ENCODE measurements at places on chromosomes 1 and 21.

GRCh38 chr1:14404862-14405301, 193.6 kb upstream of the KAZN start:
- DNase-seq = no peak

DNA sequence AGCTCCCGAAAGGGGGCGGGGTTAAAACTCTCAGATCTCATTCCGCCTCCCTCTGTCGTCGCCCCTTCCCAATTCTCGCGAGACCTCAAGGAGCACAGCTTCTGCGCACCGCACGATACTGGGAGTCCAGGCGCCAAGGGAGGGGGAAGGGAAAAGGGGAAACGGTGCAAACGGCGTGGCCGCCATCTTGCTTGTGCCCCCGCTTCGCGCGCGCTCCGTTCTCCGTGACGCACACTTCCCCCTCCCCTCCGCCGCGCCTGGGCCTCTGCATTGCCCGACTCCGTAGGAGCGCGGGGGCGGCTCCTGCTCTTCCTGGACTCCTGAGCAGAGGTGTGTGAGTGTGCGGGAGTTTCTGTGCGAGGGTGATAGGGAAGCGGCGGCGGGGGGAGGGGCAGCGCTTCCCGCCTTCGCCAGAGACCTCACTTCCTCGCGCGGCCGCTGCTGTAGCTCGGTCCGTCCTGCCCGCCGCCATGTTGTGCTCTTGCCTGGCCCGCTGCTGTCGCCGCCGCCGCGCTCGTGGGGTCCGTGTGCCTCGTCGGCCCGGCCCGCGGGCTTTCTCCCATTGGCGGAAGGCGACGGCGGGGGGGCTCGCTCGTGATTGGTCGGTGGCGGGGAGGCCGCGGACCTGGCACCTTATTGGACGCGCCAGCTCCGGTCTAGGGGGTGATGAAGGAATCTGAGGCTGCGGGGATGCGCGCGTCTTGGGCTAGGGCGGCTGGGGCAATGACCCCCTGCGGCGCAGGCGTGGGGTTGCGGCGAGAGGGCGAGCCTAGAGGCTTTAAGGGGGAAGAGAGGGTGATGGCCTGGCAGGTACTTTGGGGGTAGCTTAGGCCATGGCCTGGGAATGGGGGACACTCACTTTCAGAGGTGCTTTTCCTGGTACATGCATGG, at the start of gene NFYC:
Gene NFYC (plus strand): TSS at position 167 of the 891 bp plus-strand sequence. CDS start 47,140 bp downstream, outside the sequence.
- peak; percentile 96 for DNase-seq

DNA sequence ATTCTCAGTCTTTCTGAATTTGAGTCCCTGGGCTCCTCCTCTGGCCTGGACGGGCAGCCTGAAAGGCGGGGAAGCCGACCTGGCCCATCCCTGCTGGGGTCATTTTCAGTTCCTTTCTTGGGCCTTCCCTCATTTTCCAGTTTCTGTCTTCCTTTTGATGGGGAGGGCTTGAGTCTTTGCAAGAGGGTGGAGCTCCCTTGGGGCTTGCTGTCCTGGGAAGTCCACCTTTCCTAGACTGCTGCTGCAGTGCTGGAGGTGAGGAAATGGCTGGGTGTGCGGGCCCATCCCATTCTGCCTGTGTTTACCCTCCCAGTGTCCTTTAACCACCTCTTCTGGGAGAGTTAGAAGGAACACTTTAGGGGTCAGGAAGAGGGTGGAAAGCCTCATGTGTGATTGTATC, 40.4 kb upstream of the SYNC start:
- no peak for DNase-seq

GRCh38 chr1:90508376-90509167, 208.5 kb downstream of the BARHL2 start:
- no peak for DNase-seq

DNA sequence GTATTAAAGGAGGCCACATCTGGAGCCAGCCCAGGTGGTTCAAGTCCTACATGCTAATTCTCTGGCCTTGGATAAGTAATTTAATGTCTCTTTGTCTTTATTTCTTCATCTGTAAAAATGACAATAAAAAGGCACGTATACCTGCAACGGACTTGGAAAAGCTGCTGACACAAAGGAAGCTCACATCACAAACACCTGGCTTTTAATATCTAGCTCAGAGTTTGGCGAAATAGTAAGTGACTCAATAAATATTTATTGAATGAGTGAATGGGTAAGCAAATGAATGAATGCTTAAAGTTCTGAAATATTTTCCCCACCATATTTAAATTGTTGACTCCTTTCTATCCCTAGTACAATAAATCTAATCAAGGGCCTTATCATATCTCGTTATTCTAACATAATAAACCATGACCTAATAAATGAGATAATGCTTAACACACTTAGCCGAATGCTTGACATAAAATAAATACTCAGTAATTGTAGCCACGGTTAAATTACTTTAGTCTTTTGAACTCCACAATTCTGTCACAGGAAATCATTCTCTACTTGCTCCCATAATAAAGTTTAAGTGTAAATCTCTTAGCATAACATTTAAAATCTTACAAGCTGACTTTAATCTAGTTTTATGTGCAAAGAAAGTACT, 74.7 kb upstream of the PALMD start:
- no peak for DNase-seq

DNA sequence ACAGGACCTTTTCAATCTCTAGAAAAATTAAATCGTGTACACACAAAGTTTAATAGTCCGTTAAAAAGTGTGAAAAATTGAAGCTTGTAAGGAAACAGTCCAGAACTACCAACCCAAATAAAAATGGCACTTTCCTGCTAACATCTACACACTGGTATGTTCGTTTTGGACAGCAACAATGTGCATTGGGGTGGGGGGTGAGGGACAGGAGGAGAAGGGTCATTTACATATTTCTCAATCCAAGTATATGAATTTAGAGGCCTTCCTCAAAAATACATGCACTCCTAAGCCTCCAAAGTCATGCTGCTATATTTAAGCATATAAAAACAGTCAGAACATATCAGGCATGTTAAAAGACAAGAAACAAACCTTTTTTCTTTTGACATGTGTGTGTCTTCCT, 2.5 kb downstream of the PPP1R15B start:
- no peak for DNase-seq

GRCh38 chr1:231188072-231188471, 26.2 kb downstream of the TRIM67 start:
- no peak for DNase-seq

GRCh38 chr1:155729031-155729898, 40.4 kb downstream of the DAP3 start:
- peak; percentile 30 for DNase-seq

DNA sequence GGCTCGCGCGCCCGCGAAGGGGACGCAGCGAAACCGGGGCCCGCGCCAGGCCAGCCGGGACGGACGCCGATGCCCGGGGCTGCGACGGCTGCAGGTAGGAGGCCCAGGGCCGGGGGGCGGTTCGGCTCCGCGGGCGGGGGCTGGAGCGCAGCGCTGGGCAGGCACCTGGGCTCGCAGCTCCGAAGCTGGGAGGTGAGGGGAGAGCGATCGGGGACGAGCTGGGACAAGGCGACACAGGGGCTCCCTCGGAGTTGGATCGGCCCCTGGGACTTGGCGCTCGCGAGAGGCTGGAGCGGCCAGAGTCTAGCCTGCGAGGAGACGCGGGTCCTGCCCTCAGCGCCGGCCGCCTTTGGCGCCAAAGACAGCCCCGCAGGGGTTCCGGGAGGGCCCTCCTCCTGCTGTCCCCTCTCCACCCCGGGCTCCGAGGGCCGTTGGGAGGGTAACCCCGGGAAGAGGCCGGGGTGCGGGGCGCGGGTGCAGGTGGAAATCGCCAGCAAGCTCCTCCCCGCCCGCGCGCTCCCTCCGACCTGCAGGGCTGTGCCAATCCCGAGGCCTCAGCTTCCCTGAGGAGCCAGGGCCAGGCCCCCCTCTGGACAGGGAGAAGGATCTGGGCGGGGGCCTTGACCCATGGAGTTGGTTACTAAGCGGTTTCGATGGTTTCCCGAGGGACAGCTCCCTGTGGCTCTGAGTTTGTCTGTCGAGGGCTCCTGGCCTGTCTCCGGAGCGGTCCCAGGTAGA, 401 bp downstream of the TP73 start:
- no peak for DNase-seq

All from activated naive CD8-positive, alpha-beta T cell treated with anti-CD3 and anti-CD28 coated beads, Interleukin-2, amount 50 U/mL, for 24 hours (primary cell).